Fibroblast of villous mesenchyme (primary cell): ENCODE measurements at places on chromosomes 12 and 14. TPM values are rescaled to one million over a fixed set of nuclear protein-coding genes. Genes with fewer than 3 reads are reported as not detected.

- DNase-seq: no peak
These were observed 120.7 kb upstream of the PCED1B start for GRCh38 chr12:46958599-46959290.

DNA sequence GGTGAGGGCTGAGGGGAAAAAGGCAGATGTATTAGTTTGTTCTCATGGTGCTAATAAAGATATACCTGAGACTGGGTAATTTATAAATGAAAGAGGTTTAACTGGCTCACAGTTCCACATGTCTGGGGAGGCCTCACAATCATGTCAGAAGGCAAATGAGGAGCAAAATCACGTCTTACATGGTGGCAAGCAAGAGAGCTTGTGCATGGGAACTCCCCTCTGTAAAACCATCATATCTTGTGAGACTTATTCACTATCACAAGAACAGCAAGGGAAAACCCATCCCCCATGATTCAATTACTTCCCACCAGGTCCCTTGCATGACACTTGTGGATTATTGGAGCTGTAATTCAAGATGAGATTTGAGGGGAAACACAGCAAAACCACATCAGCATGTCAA is 1220.9 kb downstream of the GALC start:
- no peak for DNase-seq

- DNase-seq: no peak
These were observed 609.9 kb upstream of the TMEM132C start for GRCh38 chr12:127657036-127657435.

The ABCD2 gene
- total RNA-seq: under 0.01 and 0.32 TPM in 2 replicates

The RPL10L gene
- total RNA-seq: 0.43 TPM in 1 of 2 replicates, not detected in the other

The PTGER2 gene
- 1.3 and 5.2 TPM in 2 replicates for total RNA-seq

The PTGES3 gene
- total RNA-seq: 62.5 and 96.7 TPM in 2 replicates
